Globus pallidus (tissue), 1 donor: ENCODE measurements at places on chromosomes 5 and 9.

- DNase-seq, result no peak
Observed at GRCh38 chr9:124768334-124768733, 2.8 kb downstream of the NR6A1 start.

DNA sequence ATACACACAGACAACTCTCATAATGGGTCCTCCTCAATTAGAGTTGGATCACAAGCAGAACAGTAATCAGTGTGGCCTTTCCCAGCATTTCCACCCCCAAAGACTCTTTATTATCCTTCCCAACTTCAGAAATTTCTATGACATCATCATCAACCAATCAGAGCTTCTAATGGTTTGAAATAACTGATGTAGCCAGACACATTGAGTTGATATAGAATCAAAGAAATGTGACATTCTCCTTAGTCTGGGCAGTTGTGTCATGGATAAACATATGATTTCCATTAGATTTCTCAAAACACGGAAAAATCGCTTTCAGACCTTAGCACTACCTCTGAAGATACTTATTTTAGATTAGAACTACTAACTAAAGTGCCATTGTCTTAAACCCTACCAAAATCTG is 75.7 kb upstream of the NFIB start:
- DNase-seq, result no peak

DNA sequence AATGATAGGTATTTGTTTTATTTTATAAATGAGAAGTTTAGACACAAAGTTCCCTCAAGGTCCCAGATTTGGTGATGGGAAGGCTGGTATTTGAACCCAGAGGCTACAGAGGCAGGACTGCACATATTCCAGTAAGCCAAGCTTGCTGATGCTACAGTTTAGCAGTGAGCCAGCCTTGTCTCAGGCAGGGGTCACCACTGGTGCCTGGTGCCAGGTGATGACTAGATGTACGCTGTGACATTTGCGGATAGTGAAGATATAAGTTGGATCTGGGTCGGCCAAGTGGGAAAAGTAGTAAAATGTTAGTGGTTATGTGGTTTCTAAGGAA is 143.9 kb downstream of the AOPEP start:
- DNase-seq, result no peak

DNA sequence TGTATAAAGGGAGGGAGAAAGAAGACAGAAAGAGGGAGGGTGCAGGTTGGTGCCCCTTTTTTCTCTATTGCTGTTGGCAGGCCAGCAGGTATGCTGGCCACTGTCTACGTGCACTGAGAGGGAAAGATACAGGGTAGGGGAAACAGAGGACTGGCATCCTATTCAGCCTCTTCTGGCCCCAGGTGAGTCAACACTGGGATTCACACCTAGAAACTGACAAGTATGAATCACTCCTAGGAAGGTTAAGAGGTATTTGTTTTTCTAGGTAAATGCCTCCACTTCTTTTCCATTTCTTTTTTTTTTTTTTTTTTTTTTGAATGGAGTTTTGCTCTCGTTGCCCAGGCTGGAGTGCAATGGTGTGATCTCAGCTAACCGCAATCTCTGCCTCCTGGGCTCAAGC is 2.8 kb upstream of the UBAP1 start:
- DNase-seq, result no peak

GRCh38 chr9:89483592-89484474 is 14.1 kb downstream of the SEMA4D start:
- no peak for DNase-seq

DNA sequence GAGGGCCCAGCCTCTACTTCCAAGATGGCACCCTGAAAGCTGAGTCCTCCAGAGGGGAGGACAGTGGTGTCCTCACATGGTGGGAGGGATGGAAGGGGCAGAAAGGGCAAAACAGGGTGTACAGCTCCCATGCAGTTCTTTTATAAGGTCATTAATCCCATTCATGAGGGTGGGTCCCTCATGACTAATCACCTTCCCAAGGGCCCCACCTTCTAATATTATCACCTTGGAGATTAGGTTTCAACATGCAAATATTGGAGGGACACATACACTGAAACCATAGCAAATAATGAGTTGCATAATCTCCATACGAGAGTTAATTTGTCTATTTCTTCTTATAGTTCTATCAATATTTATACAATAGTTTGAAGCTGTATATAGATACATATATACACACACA is 5.8 kb upstream of the ZBTB43 start:
- DNase-seq, result no peak

- no peak for DNase-seq
Observed at GRCh38 chr5:176497852-176498251, 39.4 kb downstream of the RNF44 start.
